ENCODE measurements at places on chromosomes 12 and 14.
A peak's percentile ranks its signal among the peaks of the same experiment; 100 is the strongest.

- no peak for DNase-seq
Observed at GRCh38 chr14:22997676-22998323, 12.1 kb downstream of the C14orf93 start.

DNA sequence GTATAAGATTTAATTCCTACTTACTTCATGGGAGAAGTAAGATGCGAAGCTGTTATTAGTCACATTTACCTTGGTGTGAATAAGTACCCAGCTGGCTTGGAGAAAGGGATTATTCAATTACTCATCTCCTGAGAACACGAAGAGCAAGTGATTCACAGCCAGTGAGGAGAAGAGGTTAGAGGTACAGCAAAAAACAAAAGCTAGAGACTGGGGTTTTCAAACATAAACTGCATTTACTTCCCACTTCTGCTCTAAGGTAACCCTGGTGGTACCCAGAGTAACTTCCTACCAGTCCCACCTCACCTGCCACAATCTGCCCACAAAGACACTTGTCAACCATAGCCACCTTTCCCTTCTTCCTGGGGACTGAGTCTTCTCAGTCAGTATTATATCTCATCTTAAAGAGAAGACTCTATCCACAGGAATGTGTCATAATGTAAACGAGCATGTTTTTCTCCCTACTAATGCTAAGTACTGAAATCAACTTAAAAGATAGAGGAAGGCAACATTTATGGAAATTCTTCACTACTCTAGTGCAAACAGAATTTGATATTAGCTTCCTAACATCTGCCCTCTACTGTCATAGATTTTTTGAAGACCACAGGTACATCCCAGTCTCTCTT, 6.0 kb upstream of the IL22 start:
- DNase-seq: no peak

GRCh38 chr12:90945070-90945649, 9.8 kb downstream of the CCER1 start:
- no peak for DNase-seq

DNA sequence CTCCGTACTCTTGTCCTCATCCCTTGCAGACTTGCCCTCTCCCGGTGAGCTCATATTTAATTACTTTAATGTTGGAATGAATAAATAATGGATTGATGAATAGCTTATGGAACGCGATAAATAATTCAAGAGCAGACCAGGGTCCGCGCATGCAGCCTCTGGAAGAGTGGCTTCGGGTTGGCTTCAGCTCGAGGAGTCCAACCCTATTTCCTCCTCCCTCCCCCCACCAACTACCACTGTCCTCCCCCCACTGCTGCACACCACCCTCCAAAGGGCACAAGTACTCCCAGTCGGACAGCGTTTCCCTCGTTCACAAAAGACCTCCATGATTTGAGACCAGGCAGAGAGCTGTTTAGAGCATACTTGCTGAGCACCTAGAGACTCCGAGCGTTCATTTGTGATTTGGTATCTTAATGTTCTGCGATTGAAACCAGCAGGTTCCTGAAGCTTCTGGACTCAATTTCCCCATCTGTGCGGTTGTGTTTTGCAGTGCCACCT, 647 bp upstream of the SIX1 start:
- DNase-seq: no peak

- DNase-seq: no peak
Observed at GRCh38 chr12:105256921-105257320, 20.9 kb upstream of the APPL2 start.

DNA sequence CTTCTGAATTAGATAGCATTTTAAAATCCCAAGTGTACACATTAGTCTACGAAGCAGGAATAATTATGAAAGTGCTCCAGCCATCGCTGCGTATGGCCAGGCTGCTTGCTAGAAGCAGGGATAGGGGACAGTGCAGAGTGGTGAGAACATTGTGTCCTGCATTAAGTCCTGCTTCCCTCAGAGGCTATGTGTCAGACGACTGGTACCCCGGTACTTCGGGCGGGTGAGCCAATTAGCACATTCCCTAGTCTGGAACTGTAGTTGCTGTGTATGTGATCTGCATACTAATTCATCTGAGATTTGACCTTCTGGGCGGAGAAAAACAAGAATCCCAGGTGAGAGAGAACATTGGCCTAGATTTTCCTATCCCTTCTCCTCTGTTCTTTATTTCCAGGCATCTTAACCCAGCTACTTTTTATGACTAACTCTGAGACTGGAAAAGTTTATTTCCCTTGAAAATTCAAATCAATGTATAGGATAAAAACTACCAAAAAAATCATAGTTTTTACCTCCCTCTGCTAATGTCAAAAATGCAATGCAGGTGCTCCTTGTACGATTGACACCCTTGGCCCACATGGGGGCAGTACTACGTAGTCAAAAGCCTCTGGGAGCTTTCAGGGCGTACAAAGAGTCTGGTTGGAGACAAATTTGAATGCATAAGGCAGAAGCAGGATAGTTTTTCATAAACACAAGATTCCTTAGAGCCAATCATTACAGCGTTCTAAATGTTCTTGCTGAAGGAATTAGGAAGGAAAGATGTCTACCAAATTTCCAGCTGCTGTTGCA, 764.3 kb downstream of the NOVA1 start:
- DNase-seq: peak; percentile 72

DNA sequence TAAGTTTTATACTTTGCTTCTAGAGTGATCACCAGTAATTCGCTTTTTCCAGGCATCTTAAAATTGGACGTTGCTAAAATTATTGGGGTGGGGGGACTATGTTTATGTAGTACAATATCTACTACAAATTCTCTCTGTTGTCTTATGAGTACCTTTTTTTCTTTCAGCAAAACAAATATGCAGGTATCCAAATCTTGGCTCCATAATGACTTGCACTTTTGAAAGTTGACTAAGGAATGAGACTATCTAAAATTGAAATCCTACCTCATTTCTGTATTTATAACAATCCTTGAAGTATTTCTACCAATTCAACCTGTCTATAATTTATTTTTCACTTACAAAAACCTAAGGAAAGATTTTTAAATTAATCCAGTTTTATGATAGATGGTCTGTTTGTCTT, 2.4 kb downstream of the DYNC1H1 start:
- DNase-seq: no peak

GRCh38 chr12:86663173-86663572, 407.0 kb upstream of the MGAT4C start:
- DNase-seq: no peak

DNA sequence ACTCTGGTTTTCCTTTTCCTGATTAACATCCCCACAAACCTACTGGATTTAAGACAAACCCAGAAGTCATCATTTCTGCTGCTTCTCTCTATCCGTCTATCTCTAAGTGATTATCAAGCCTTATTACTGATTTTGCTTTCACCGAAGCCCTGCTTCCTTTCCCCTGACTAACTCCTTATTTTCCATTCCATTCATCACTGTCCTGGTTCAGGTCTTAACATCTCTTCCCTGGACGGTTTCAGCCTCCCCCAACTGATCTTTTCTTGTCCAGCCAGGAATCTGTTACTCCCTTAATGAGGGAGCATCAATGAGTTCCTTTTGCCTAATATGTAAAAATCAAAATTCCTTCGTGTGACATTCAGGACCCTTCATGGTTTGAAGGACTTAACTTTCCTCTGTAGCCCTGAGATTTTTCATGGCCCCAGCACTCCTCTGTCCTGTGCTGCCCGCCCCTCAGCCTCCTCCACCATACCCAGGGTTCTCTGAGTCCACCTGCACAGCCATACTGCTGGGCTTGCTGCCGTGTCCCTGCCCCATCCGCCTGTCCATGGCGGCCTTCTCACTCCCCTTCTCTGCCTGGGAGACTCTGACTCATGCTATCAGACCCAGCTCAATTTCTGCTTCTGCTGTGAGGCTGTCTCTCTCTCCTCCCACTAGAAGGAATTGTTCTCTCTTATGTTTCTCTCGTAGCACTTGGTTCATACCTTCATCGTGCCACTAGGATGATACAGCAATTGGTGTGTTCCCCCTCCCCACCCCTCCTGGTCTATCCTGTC, 167.8 kb upstream of the HIF1A start:
- DNase-seq: no peak

- DNase-seq: no peak
Observed at GRCh38 chr14:55508676-55509075, 68.3 kb upstream of the TBPL2 start.

GRCh38 chr12:60391791-60392190, 796.0 kb downstream of the SLC16A7 start:
- DNase-seq: no peak

- DNase-seq: no peak
Observed at GRCh38 chr14:63134801-63135200, 69.4 kb upstream of the RHOJ start.

DNA sequence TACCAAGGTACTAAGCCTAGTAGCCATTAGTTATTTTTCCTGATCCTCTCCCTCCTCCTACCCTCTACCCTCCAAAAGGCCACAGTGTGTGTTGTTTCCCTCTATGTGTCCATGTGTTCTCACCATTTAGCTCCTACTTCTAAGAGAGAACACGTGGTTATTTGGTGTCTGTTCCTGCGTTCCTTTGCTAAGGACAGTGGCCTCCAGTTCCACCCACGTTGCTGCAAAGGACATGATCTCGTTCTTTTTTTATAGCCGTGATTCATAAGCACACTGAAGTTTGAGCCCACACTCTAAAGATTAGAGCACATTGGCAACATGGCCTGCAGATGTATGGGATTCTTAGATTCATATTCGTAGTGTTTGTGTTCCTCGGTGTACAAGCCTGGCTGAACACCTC, 8.1 kb upstream of the STX2 start:
- no peak for DNase-seq

DNA sequence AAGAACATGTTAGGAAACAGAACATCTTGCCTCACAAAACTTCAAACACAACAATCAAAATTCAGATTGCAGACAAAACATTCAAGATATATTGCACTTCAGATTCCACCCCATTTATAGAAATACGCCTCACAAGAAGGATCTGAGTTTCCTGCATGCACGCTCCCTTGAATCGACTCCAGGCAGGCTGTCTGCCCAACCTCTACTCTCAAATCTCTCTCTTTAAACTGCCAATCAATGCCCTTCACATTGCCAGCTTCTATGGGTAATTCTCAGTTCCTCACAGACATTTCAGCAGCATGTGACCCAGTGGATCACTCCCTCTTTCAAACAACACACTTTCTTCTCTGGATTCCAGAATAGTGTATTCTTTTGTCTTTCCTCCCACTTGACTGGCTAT, 184.1 kb downstream of the PRKD1 start:
- peak; percentile 45 for DNase-seq

DNA sequence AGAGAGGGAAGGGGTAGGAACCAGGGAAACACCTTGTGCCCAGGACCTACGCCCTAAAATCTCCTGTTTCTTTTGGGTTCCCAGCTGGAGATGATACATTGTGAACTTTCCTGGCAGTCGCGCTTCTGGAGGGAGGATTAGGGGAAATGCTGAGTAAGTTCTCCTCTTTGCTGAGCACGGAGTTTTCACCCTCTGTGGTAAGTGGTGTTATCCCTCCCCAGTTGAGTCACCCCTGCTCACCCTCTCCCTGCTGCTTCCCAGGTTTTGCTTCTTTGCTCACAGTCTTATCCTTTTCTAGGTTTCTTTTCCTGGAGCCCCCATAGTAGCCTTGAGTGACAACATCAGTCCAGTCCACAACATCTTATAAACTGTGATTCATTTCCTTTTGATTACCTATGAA, 789.1 kb downstream of the TMEM121 start:
- DNase-seq: no peak

DNA sequence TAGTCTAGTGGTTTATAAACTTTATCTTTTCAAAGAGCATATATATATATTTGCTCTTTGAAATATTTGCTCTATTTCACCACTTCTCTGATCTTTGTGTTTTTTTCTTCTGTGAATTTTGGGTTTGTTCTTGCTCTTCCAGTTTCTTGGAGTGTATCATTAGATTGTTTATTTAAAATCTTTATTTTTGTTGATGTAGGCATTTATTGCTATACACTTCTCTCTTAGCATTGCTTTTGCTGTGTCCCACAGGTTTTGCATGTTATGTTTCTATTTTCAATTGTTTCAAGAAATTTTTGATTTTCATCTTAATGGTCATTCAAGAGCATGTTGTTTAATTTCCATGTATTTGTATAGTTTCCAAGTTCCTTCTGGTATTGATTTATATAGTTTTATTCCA, 69.1 kb downstream of the BRMS1L start:
- DNase-seq: no peak

DNA sequence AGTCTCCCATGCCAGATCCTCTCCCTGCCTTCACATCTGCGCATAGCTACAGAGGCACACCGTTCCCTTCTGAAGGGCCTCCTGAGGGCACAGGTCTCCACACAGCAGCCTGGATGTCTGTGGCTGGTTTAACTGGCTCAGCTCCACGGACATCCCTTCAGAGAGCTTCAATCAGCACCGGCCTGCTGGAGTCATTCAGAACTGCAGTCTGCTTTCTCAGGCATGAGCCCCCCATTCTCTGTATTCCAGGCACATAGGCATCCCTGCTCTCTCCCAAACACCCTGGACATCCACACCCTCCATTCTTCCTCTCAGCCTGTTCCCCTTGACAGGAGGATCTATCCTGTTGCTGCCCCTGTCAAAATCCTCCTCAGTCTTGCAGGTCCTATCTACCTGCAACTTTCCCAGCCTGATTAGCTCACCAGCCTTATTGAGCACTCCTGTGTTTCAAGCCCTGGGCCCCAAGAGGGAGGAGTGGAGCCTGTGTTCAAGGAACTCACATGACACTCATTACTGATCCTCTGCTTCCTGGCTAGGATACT, 2.9 kb upstream of the DHRS2 start:
- DNase-seq: no peak

- no peak for DNase-seq
Observed at GRCh38 chr12:114395755-114396152, 10.2 kb downstream of the TBX5 start.

- DNase-seq: peak; percentile 75
Observed at GRCh38 chr14:20503898-20504297, 1.4 kb upstream of the RNASE10 start.

DNA sequence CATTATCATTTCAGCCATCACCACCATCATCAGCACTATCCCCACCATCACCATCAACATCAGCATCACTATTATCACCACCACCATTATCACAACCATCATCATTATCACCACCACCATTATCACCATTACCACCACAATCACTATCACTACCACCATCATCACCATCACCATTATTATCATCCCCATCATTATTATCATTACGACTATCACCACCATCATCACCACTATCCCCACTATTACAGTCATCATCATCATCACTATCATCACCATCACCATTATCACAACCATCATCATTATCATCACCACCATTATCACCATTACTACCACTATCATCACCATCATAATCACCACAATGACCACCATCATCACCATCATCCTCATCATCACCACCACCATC, 50.4 kb upstream of the CMKLR1 start:
- DNase-seq: no peak

DNA sequence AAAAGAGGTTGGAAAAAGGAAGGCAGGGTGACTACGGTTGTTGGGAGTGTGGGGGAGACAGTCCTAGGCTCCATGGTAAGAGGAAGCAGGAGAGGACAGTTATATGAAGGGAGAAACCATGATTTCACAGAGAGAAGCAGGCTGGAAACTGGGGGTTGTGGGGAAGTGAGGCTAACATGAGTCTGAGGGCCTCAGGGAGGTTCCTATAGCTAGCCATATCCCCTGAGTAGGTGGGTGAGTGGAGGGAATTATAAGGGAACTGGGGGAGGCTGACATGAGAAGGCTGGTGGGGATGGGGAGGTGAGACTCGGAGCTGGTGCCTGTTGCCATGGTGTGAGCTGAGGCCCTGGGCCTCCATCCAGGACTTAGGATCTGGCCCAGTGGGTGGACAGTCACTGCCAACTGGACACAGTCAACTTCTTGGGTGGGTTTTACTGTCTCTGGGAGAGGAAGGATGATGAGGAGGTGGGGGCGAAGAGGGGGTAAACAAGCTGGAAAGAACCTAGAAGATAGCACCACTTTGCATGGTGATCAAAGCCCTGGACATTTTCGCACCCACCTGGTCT, 1.4 kb downstream of the RNASE13 start:
- peak; percentile 44 for DNase-seq

- DNase-seq: no peak
Observed at GRCh38 chr12:57518920-57519795, 1.2 kb downstream of the DDIT3 start.

Data from Ammon's horn (tissue), 1 donor.